Activated T-helper 1 cell treated with anti-CD3 and anti-CD28 coated beads, Interleukin-12 subunit alpha, Interleukin-12 subunit beta, Interleukin-2, Interleukin-4 antibody, amounts not matched to agents 30 ng/mL and 10 ng/mL and 1 ng/mL, durations not matched to agents 14 hours and 24 hours and 36 hours (primary cell): ENCODE measurements at places on chromosomes 6 and 20. TPM values are rescaled to one million over a fixed set of nuclear protein-coding genes. Genes with fewer than 3 reads are reported as not detected.

MCHR2 gene
- not detected in 2 replicates for total RNA-seq

BHLHE23 gene
- total RNA-seq = not detected in 2 replicates

ATP6V1G2 gene
- 1.2 and 1.4 TPM in 2 replicates for total RNA-seq

ADTRP gene
- 10.6 and 13.4 TPM in 2 replicates for total RNA-seq

FANCE gene
- 21.9 and 22.3 TPM in 2 replicates for total RNA-seq

SIRPB2 gene
- total RNA-seq = not detected in 2 replicates

C6orf15 gene
- total RNA-seq = not detected in 2 replicates

MPC1 gene
- total RNA-seq = 17.3 and 19.1 TPM in 2 replicates

KCTD20 gene
- total RNA-seq = 62.4 and 62.8 TPM in 2 replicates

HLA-DMB gene
- 2.7 and 2.8 TPM in 2 replicates for total RNA-seq

CLDN20 gene
- 0.29 TPM in 1 of 2 replicates, not detected in the other for total RNA-seq

FLRT3 gene
- total RNA-seq = not detected in 2 replicates

NR2E1 gene
- total RNA-seq = not detected in 2 replicates

NKX2-4 gene
- not detected in 2 replicates for total RNA-seq

LY6G5C gene
- 4.7 and 4.9 TPM in 2 replicates for total RNA-seq

LHFPL5 gene
- not detected in 2 replicates for total RNA-seq

DLL1 gene
- total RNA-seq = not detected in 2 replicates

PNPLA1 gene
- not detected in 2 replicates for total RNA-seq

FHL5 gene
- not detected in 2 replicates for total RNA-seq

MYT1 gene
- not detected in 2 replicates for total RNA-seq

RHAG gene
- total RNA-seq = not detected in 2 replicates

ULBP1 gene
- total RNA-seq = 0.91 and 0.99 TPM in 2 replicates

CLPSL2 gene
- total RNA-seq = not detected in 2 replicates

ASXL1 gene
- 136 and 142 TPM in 2 replicates for total RNA-seq

DST gene
- total RNA-seq = 6.0 and 11.2 TPM in 2 replicates

MUC21 gene
- not detected in 2 replicates for total RNA-seq

EIF6 gene
- total RNA-seq = 232 TPM in 2 replicates

LRFN2 gene
- 0.29 TPM in 2 replicates for total RNA-seq

CDH22 gene
- total RNA-seq = not detected in 2 replicates

MAPK14 gene
- total RNA-seq = 41.3 and 49.7 TPM in 2 replicates

DLK2 gene
- 1.5 and 2.0 TPM in 2 replicates for total RNA-seq

GABBR1 gene
- total RNA-seq = 19.8 and 22.6 TPM in 2 replicates

OXT gene
- not detected in 2 replicates for total RNA-seq

PHACTR3 gene
- total RNA-seq = not detected in 2 replicates

CST4 gene
- not detected in 2 replicates for total RNA-seq

ECT2L gene
- total RNA-seq = not detected in 2 replicates
